ENCODE measurements at places on chromosomes 13 and 19. TPM values are rescaled to one million over a fixed set of nuclear protein-coding genes. Genes with fewer than 3 reads are reported as not detected.

Gene RASIP1
- 61.2 TPM for total RNA-seq

Gene URAD
- total RNA-seq: not detected

Gene SELENOV
- total RNA-seq: not detected

Gene TMEM259
- total RNA-seq: 38.3 TPM

Gene DNAJB1
- total RNA-seq: 27.3 TPM

Gene ZNF221
- total RNA-seq: 3.9 TPM

Gene CGB7
- total RNA-seq: not detected

Gene NLRP5
- not detected for total RNA-seq

Gene N4BP2L1
- total RNA-seq: 8.6 TPM

Gene NANOS3
- total RNA-seq: not detected

Measured in dermis lymphatic vessel endothelial cell (primary cell).